GM18507 (cell line): ENCODE measurements at places on chromosomes 6 and 20.

DNA sequence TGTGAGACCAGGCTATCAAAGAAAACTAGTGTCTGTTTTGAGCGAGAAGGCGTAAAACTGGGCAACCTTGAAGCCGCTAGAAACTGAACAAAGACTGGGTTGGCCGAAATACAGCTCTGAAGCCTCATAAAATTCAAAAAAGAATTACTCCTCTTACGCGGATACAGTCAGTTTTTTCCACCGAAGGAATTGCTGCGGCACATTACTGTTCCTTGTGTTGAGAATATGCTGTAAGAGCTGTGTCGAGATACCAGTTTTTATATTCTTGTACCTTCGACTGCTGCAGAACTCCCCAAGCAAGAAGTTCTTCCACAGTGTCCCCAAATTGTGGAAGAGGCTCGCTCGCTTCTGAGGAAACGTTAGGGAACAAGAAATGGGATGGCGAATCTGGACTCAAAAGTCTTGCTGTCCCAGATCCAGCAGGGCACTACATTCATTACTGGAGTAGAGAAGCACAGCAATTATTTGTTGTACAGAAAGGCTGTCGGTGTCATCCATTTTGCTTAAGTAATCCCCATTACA lies 523 bp upstream of the COX7A2 start:
- no peak for DNase-seq

DNA sequence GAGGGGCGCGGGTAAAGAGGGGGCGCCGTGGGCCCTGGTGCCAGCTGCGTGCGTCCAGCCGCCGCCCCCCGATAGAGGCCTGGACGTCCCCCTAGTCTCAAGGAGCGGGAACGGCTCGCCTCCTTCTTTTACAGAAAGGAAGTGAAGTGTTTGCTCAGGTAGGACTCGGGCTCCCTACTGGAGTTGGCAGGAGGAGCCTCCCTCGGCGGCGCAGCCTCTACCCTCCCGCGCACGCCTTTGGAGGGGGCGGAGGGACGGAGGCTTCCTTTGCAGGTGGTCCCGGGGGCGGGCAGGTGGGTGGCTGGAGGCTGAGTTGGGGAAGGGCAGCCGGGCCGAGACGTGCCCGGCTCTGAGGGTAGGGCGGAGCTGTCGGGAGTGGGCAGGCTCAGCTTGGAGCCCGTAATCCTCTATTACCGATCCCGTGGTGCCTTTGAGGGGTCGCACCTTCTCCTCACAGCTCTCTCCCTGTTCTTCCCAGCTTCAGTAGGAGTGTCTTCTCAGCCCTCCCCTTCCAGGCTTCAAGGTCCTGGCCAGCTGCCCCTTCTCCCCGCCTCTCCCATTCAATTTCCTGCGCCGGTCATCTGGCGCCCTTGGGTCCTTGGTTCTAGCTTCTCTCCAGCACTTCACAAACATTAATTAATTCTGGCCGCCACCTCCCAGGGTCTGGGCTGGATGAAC lies 728 bp downstream of the ITPR3 start:
- no peak for DNase-seq

DNA sequence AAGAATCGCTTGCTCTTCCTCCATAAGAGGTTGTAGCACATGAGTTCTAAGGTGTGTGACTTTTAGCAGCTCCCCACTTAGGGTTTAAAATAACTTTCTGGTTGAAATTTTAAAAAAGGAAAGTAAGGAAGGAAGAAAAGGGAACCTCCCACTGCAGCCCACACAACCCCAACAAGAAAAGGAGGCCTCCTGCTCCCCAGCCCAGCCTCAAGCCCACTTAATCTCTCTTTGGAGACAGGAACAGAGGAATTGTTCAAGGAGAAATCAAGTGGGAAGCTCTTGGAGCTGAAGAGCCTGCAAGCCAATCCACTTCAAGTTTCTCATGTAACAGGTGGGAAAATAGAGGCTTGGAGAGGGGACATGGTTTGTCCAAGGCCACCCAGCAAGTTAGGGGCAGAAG lies 39.1 kb upstream of the PREX1 start:
- DNase-seq = no peak

- DNase-seq = peak; percentile 57
These were observed 41.1 kb upstream of the PTGIS start for GRCh38 chr20:49608752-49609670.
